ENCODE measurements at places on chromosomes 1 and 21.

DNA sequence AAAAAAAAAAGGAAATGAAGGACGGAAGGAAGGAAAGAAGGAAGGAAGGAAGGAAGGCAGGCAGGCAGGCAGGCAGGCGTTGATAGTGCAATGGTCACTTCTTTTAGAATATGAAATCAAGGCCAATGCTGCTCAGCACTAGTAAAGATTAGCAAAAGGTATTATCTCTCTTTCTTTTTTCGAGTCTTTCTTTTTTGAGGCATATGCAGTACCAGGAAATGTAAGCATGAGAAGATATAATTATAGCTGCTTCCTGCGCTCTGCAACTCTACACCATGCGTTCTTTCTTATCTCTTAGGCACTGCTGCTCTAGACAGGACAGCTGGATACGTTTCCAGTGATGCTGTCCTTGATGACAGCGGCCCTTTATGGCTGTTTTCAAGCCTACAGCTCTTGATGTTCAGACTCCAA is 1512.5 kb upstream of the B3GALT2 start:
- DNase-seq: no peak

DNA sequence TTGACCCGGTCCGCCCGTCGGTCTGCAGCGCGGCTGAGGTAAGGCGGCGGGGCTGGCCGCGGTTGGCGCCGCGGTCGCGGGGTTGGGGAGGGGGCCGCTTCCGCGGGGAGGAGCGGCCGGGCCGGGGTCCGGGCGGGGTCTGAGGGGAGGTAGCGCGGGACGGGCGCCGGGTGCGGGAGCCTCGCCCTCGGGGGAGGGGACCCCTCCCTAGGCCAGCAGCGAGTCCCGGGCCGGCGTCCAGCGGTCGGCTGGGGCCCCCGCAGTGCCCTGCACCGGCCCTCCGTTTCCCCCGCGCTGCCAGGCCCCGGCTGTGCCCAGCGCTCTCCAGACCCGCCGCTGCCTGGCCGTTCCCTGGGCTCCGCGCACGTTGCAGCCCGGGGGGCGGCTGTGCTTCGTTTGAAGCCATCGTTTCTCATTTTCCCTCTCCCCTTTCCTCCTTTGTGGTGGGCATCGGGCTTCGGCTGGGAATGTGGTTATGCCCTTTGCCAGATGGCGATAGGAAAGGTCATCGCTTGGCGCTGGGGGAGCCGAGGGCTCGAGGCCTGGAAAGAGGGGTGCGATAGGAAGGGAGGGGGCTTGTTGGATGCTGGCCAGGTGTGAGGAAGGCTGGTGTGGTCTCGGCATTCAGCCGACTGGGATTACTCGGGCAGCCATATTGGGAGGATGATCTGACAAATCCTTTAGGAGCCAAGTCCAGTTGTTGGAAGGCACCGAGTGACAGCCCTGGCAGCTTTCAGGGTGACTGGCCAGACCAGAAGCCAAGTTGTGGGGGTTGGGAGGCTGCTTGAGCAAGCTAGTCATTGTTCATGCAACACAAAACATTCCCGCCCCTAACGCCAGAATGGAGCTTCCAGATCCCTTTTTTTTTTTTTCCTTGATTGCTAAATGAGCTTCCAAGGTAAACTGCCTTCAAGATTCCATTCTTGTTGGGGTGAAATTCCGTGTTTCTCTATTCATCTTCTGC is 753 bp downstream of the KIF1B start:
- DNase-seq: no peak

- DNase-seq: no peak
Measured at GRCh38 chr1:105204836-105205371, 1455.2 kb downstream of the AMY1C start.

DNA sequence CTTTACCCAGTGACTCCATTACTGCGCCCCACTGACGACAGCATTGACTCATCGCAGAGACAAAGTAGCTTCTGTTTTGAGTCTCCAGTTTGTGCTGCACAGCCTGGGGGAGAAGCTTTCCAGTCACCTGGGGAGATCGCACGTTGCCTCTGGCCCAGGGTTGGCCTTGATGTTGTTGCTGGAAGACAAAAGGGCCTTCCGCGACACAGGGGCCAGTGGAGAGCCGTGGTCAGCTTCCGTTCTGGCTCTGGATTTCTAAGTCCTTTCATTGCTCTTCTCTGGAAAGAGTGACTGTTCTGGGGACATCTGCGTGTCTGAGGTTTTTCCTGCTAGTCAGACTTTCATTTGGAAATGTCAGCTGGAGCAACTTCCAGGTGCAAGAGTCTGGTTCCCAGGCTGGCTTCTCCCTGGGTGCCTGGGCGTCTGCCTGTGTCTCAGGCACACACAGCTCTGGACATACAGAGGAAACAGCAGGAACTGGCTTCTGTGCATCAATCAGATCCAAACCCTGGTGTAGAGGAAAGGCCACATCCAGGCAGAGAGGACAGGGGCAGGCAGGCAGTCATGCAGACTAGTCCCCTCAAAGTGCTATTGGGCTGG is 257.0 kb downstream of the SIPA1L2 start:
- DNase-seq: no peak

GRCh38 chr21:44413566-44414290 is 41.6 kb upstream of the LRRC3 start:
- no peak for DNase-seq

DNA sequence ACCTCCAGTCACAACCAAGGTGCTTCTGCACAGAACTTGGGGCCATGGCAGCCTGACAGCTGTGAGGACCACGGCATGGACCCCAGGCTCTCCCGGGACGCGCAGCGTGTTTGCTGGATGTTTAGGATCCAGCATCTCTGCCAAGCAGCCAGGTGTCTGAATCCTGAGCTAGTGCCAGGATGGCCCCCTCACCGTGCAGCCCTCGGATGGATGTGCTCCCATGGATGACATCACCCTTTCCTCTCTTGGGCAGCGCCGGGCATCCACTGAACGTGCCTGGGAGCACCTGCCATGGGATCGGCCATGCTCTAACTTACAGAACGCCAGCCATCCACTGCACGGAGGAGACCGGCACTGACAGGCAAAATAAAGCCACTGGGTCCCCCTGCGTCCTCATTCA is 53.9 kb downstream of the PRDM15 start:
- DNase-seq: no peak

GRCh38 chr1:8439015-8439702 is 121.2 kb downstream of the SLC45A1 start:
- no peak for DNase-seq

GRCh38 chr1:176323472-176323871 is 116.4 kb upstream of the COP1 start:
- no peak for DNase-seq

DNA sequence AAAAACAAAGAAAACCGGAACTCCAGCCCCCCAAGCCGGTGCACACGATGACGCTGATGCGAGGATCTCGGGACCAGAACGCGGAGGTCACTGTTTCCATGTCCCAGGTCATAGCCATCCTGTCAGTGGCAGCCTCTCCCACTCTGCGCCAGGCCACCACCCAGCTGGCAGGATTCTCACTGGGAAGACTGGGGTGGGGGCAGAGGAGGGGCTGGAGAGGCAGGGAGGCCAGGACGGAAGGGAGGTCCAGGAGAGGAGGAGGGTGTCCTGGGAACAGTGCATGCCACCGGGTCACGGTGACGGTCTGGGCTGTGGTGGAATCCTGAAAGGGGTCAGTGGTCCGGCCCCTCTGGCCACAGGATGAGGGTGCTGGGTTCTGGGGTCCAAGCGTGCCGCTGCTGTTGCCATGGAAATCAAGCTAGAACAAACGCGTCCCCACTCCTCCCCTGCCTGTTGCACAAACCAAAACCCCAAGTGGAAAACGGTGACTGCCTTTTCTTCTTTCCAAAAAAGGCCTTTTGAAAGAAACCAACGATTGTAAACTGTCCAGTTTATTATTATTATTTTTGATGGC is 26.1 kb downstream of the MRPL37 start:
- no peak for DNase-seq

GRCh38 chr1:63575340-63575826 is 17.8 kb upstream of the PGM1 start:
- no peak for DNase-seq

GRCh38 chr1:54094001-54094729 is 40.8 kb downstream of the TCEANC2 start:
- no peak for DNase-seq

DNA sequence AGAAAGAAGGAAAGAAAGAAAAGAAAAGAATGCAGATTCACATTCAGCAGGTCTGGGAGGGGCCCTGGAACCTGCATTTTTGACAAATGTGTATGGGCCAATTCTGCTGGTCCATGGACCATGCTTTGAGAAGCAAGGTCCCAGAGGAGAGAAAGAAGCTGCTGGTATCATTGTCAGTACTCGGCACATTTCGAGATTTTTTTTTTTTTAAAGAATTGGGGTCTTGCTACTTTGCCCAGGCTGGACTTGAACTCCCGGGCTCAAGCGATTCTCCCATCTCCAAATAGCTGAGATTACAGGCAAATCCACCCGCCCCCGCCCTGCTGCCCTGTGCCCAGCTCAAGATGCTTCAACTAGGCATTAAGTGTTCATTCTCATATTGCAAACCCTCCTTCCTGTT is 13.6 kb upstream of the DISP3 start:
- no peak for DNase-seq

GRCh38 chr1:4019606-4020331 is 119.7 kb upstream of the C1orf174 start:
- DNase-seq: no peak

DNA sequence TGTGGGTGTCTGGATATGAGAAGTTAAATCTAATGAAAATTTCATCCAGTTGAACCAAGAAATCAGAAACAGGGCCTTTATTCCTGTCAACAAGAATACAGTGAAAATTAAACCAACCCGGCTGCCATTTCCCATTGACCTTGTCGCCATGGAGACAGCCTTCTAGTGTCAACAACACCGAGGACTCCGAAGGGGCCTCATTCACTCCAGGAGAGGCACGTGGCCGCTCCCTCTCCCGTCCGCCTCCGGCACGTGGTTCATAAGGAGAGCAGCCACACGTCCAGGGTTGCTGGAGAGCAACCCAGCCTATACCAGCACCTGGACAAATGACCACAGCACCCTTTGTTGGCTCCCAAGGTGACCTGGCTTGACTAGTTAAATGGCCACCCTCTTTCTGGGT is 120.3 kb upstream of the VAMP3 start:
- DNase-seq: no peak

- no peak for DNase-seq
Measured at GRCh38 chr1:25631750-25632485, 15.3 kb downstream of the MAN1C1 start.

- no peak for DNase-seq
Measured at GRCh38 chr1:203202431-203203245, 16.1 kb upstream of the CHI3L1 start.

DNA sequence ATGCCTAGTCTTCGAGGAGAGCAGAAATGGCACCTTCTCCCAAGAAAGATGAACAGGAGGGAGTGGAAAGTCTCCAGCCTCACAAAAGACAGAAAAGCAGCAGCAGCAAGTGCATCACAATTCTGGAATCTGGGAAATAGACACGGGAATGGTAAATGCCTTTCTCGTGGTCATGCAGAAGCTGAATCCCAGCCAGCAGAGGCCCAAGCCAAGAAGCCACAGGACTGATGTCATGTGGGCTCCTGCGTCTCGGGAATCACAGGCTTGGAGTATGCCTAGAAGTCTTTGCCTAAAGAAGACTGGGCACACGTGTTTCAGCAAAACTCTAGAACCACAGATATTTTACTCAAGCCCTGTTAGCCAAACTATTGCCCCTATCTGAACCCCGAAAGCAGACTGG is 260.3 kb upstream of the PLD5 start:
- no peak for DNase-seq

GRCh38 chr1:15180189-15180588 is 26.6 kb downstream of the TMEM51 start:
- DNase-seq: no peak

- DNase-seq: no peak
Measured at GRCh38 chr1:37255136-37255795, 219.1 kb upstream of the ZC3H12A start.

GRCh38 chr1:214086945-214087344 is 99.2 kb downstream of the PROX1 start:
- no peak for DNase-seq

DNA sequence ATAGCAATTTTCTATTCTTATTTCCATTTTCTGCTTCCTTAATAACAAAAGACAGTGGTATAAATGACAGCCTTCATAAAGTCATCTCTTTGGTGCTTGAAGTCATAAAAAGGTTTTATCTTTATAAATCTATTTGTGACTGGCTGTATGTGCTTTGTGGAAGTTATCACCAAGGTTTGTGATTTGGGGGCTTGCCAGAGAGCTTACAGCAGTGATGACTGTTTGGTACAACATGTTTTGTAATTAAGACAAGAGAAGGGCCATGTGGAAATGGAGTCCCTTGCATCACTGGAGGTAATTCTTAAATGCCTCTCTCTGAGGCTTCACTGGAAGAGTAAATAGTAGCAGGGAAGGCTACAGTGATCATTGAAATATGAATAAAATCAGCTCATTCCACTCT is 2.7 kb downstream of the SLC35F3 start:
- DNase-seq: no peak

DNA sequence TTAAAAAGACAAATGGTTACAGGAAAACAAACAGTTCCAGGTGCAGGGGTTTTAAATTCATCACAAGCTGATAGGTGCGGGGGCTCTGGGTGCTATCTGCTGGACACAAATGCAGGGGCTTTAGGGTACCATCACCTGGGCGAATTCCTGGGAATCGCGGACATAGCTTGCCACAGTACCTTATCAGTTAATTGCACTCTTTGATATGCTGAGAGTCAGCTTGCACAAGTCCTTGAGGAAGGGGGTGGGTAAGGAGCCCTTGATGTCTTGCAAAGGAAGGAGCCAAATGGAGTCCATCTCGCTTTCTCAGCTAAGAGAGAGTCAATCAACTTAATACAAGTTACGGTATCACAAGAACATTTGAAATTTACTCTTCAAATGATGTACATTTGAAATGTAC is 25.4 kb upstream of the TMEM54 start:
- DNase-seq: no peak

DNA sequence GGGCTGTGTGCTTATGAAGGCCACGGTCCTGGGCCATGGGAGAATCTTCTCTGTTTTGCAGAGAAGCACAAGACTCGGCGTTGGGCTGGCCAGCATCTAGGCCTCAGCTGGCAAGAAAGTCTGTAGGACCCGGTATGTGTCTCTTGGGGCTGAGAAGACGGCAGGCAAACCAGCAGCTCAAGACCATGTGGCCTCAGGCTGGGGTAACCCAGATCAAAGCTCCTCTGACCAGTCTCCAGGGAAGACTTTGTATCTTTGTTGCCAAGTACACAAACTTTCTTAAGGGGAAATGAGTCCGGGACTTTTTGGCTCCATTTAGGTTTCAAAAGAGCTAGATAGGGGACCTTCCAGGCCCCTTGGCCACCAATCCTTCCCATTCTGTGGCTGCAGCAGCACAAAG is 60.1 kb downstream of the PTP4A2 start:
- DNase-seq: no peak

- DNase-seq: peak; percentile 58
Measured at GRCh38 chr21:45292399-45293219, 4.9 kb upstream of the POFUT2 start.

GRCh38 chr1:22733643-22734042 is 23.0 kb downstream of the EPHB2 start:
- DNase-seq: no peak

DNA sequence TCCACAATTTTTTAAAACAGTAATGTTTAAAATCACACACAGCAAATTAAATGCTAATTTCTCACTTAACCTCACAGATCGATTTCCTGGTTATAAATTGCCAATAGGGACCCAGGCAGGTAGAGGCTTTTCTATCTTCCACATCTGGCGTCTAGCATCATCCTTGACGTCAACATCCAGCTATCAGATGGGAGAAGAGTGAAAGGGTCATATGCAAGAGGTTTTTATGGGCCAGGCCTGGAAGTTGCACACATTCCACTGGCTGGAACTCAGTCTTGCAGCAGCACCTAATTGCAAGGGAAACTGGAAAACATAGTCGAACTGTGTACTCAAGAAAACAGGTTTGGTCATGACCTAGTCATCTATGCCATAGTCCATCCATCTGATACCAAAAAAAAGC is 6.0 kb upstream of the EEIG2 start:
- no peak for DNase-seq
